Stimulated activated CD4-positive, alpha-beta T cell treated with anti-CD3 and anti-CD28 coated beads, Interleukin-15, amount 100 ng/mL, for 48 hours (primary cell): ENCODE measurements at places on chromosomes 5 and 9.

GRCh38 chr9:79054500-79054899 is 517.3 kb upstream of the TLE4 start:
- DNase-seq = no peak

GRCh38 chr9:27632254-27632653 is 59.0 kb upstream of the C9orf72 start:
- no peak for DNase-seq

DNA sequence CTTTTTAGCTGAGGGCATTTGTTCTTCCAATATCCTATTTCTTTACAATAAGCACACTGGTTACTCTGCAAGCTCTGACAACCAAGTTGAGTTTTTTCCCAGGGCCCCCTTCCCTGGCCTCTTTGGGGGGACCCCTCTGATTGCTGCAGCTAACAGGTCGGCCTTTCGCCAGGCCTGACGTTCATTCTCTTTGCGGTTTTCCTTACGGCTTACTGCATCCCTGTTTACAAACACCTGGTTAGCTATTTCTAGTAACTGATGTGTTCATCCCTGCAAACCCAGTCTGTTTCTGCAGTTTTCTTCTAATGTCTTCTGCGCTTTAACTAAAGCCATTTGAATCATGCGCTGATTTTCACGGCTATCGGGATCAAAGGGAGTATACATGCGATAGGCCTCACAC is 37.5 kb upstream of the PPP1R26 start:
- no peak for DNase-seq

GRCh38 chr9:71638627-71639026 is 129.7 kb downstream of the CEMIP2 start:
- DNase-seq = no peak

- no peak for DNase-seq
These were observed 60.9 kb upstream of the CACNA1B start for GRCh38 chr9:137816531-137817235.

DNA sequence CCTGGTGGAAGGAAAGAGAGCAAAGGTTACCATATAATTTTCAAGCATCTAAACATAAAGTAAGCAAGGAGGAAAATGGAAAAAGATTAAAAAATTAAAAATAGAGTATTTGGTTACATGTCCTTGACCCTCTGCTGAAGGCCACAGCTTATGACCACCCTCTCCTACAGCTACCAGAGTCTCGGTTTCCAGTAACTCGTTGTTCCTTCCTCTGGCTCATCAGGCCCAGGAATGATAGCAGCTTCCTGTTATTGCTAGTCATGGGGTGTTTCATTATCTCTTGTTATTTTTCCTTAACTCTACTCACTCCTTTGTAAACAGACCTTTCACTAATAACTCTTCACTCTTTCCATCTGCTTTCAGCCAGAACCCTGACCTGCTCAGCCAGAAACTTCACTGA is 102.2 kb downstream of the YTHDC2 start:
- no peak for DNase-seq

- DNase-seq = no peak
These were observed 160.8 kb downstream of the TSSK1B start for GRCh38 chr5:113273948-113274347.

DNA sequence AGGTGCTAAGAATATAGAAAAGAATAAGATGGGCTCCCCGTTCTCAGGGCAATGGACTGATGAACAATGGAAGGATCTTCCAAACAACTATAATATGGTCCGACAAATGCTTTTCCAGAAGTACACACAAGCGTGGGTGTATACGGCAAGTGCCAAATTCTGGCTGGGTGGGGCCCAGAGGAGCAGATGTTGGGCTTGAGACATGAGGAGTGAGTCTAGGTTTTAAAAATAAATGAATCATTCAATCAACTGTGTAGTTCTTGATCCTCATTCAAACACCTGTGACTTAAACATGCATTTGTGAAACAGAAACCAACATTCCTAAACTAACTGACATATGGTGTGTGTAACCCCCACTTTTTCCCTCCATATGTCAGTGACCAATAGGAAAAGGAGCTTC is 47.9 kb downstream of the MFAP3 start:
- DNase-seq = no peak

GRCh38 chr5:1551426-1552301 is 27.9 kb upstream of the LPCAT1 start:
- no peak for DNase-seq
